ENCODE measurements at places on chromosomes 1 and 21.

DNA sequence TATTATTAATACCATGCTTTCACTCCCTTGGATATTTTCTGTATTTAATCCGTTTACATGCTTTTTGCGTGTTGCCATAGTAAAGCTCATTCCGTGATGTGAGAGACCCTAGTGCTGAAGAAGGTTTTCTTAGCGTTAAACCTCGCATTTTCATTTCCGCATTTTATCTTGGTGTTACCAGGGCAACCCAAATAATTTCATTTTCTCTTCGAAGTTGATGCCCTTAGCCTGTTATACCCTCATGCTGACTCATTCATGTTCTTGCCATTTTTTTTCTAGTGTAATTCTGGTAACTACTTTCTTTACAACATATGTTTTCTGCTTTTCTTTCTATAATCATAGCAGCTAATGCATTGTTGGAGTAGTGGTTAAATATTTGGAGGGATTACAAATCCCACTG, 37.2 kb downstream of the LRRC8C start:
- DNase-seq: peak; percentile 82

- DNase-seq: no peak
These were observed 876 bp downstream of the LRRC7 start for GRCh38 chr1:69568421-69569174.

GRCh38 chr21:46554431-46555224, 50.3 kb downstream of the S100B start:
- DNase-seq: no peak

- DNase-seq: no peak
These were observed 332.4 kb downstream of the CAMTA1 start for GRCh38 chr1:7117399-7118281.

GRCh38 chr21:40099809-40100208, 232.6 kb downstream of the PCP4 start:
- no peak for DNase-seq
